ENCODE measurements at places on chromosomes 4 and X.

DNA sequence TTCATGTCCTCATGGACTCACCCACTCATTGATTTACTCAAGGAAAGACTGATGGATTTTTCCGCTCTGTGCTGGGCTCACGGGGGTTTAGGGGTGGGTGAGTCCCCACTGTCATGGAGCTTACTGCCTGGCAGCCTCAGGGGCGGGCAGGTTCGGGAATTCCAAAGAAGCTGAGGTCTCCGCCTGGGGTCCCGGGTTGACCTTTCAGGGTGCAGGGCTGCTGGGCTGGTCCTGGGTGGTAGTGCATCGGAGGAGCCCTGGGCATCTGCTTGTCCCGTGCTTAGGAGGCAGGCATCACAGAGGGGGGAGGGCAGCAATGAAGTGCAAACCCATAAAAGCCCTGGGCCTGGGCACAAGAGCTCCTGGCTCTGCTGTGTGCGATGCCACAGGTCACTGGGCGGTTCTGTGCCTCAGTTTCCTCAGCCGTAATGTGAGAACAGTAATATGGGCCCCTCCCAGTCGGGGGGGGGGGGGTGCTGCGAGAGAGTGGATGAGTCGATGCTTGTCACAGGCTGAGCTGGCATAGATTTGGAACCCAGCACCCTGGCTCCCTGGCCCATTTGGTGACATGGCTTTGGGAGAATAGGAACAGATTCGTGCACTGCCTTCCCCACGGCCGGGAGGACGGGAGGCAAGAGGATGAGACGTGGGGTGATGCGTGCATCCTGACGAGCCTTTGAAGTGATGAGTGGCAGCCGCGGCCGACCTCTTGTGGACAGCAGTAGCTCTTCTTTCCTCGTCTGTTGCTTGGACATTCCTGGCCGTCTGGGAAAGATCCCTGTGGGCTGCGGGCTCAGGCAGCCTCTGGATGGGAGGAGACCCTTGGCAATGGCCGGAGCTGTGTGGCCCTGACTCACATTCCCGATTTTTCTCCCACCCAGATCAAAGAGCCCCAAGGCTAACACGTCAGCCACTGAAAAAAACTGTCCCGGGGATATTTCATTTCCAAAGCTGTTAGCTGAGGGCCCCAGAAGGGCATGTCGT, 42.0 kb downstream of the PSAPL1 start:
- DNase-seq = no peak

DNA sequence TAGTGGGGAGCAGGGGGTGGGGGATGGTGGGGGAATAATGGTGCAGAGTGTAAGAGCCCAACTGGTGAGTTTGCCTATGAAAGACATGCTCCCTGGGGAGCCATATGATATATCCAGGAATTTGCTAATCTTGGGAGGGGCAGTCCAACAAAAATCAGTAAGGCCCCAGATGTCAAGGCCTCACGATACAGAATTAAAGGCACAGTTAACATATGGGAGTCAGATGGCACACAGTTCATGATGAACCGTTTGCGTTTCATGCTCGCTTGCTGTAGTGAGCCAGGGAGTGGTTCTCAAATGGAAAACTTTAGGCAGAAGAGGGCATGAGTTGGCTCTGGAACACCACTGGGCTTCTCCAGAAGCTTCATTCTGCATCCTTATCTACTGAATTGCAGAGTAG, 33.9 kb upstream of the VCX2 start:
- no peak for DNase-seq

- no peak for DNase-seq
Measured at GRCh38 chrX:72526534-72527508, 45.8 kb downstream of the HDAC8 start.

GRCh38 chr4:116561768-116562167, 523.6 kb downstream of the TRAM1L1 start:
- DNase-seq = no peak

DNA sequence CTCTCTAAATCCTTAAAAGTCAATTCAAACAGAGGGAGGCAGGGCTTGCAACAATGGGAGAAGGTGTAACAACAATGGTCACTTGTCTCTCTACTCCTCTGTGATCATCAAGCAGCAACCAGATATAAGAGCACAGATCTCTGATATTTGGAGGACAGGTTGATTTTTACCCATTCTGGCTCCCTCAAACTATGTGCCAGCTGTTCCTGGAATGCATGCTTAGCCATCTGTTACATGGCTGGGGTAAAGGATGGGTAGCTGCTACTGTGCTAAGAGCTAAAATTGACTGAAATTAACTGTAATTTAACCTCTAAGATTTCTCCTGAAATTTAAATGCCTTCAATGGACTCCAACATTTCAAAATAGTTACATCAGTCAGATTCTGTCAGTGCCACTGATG, 1459.9 kb downstream of the PCDH7 start:
- no peak for DNase-seq
